ENCODE measurements at places on chromosomes 1 and 21. TPM values are rescaled to one million over a fixed set of nuclear protein-coding genes. Genes with fewer than 3 reads are reported as not detected.

POU3F1 gene
- total RNA-seq, result 0.10 TPM

INSRR gene
- total RNA-seq, result 0.12 TPM

KRTAP13-2 gene
- total RNA-seq, result not detected

KRTAP10-12 gene
- not detected for total RNA-seq

LCE1C gene
- total RNA-seq, result not detected

COL9A2 gene
- 2.5 TPM for total RNA-seq

ERI3 gene
- total RNA-seq, result 48.2 TPM

BEST4 gene
- total RNA-seq, result 1.8 TPM

DNA sequence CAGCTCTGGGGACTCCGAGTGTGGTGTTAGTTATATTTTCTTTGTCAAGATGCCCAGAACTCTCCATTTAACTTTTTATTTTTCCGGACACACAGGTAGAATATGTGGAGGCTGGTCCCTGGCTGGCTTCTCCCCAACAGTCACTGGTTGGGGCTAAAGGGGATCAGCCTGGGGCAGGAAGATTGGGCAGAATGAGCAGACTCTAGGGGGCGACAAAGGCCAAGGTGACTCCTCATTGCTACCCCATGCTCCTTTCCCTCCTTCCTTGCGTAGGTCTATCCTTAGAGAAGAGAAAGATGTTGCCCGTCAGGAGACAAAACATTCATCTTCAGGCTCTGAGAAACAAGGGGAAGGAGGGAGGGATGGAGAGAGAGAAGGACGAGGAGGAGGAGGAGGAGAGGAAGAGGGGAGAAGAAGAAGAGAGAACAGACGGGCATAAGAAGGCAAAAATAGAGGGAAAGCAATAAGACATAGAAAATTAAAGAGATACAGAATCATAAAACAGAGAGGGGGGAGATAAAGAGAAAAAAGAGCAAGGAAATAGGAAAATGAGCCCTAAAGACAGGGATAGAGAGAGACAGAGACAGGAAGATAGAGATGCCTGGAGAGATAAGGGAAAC, 89.9 kb downstream of the FOXD2 start:
- no peak overlapping the region for H3K27ac ChIP-seq
- no peaks in the 10 kb centered on the region for H3K4me1 ChIP-seq
- no peak for DNase-seq
- peaks cover 4% of the 10 kb centered on the region for H3K36me3 ChIP-seq
- peaks cover 62% of the 10 kb centered on the region for H3K27me3 ChIP-seq
- no peak overlapping the region for H3K4me3 ChIP-seq

GRCh38 chr21:14095056-14095455, 115.7 kb downstream of the LIPI start:
- no peak for DNase-seq
- H3K4me1 ChIP-seq, result no peaks in the 10 kb centered on the region
- H3K27me3 ChIP-seq, result no peaks in the 10 kb centered on the region
- no peak overlapping the region for H3K4me3 ChIP-seq

- H3K4me3 ChIP-seq, result no peak overlapping the region
- no peaks in the 10 kb centered on the region for H3K36me3 ChIP-seq
- H3K27me3 ChIP-seq, result peaks cover 18% of the 10 kb centered on the region
- H3K4me1 ChIP-seq, result peaks cover 9% of the 10 kb centered on the region
- H3K27ac ChIP-seq, result no peak overlapping the region
- no peak for DNase-seq
Observed at GRCh38 chr1:221664253-221664652, 77.6 kb downstream of the DUSP10 start.

DNA sequence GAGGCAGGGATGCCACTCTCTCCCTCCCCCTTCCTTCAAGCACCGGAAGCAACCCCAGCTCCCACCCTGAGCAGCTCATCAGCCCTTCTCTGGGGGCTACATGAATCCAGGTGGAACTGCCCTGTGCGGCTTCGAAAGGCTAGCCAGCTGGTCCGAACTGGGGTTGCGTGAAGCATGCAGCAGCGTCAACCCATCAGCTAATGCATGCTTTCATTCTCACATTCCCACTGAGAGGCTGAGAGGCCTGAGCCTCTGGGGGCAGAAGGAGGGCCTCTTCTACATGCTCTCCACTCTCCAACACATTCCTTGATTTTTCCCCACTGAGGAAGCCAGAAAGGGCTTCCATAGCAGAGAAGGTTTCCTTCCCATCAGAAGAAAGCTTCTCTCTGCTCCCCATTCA, 5.6 kb downstream of the RXRG start:
- H3K36me3 ChIP-seq, result no peaks in the 10 kb centered on the region
- H3K27ac ChIP-seq, result no peak overlapping the region
- H3K4me1 ChIP-seq, result peaks cover 1% of the 10 kb centered on the region

DNA sequence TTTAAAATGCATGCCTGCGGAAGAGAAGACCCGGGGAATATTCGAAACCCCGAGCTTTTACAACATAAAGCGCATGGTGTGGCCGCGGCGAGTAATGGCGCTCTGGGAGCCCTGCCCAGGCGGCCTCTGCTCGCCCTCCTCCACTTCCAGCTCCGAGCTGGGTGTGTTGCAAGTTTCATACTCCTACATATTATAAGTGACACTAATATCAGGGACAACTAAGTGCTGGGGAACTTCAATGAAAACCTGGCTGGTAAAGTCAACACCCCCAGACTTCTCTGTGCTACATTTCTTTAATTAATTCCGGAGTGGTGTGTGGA, 11.8 kb downstream of the SIM2 start:
- peak overlapping the region; percentile 7 for H3K4me3 ChIP-seq
- H3K27me3 ChIP-seq, result peaks cover 91% of the 10 kb centered on the region
- peaks cover 26% of the 10 kb centered on the region for H3K4me1 ChIP-seq
- H3K27ac ChIP-seq, result no peak overlapping the region
- no peaks in the 10 kb centered on the region for H3K36me3 ChIP-seq

GRCh38 chr1:107149946-107150345, 9.1 kb downstream of the NTNG1 start:
- H3K4me3 ChIP-seq, result no peak overlapping the region
- no peaks in the 10 kb centered on the region for H3K4me1 ChIP-seq
- H3K27me3 ChIP-seq, result peaks cover 37% of the 10 kb centered on the region
- H3K36me3 ChIP-seq, result no peaks in the 10 kb centered on the region
- no peak overlapping the region for H3K27ac ChIP-seq

DNA sequence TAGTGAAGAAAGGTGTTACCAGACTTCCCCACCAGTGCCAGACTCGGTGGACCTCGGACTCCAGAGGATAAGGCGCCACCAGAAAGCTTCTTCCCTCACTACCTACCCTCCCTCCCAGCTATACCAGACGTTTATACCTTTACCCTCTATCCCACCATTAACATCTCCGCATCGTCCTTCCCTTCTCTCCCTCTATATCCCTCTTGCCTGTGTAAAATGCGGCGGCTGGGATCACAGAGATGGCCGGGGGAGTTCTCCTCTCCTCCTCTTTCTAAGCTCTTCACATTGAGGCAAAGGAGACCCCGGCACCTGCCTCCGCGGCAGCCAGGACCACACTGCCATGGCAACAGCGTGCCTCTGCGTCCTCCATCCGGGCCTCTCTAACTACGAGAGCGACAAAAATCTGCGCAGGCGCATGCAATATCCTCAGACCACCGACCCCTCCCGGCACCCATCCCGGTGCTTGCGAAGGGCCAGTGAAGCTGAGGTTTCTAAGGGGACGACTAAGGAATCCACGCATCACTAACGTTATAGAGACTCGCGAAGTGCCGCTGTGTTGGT, at the start of gene CCDC181:
Gene CCDC181, minus strand, starts transcription at position 394 of the 561 bp plus-strand sequence. CDS start 2,547 bp downstream, outside the sequence.
- H3K4me3 ChIP-seq, result peak within 1 kb of the TSS; percentile 95
- H3K36me3 ChIP-seq, result peaks cover 1% of the 10 kb centered on the region
- H3K27me3 ChIP-seq, result peaks cover 67% of the 10 kb centered on the region
- DNase-seq, result peak; percentile 69

DNA sequence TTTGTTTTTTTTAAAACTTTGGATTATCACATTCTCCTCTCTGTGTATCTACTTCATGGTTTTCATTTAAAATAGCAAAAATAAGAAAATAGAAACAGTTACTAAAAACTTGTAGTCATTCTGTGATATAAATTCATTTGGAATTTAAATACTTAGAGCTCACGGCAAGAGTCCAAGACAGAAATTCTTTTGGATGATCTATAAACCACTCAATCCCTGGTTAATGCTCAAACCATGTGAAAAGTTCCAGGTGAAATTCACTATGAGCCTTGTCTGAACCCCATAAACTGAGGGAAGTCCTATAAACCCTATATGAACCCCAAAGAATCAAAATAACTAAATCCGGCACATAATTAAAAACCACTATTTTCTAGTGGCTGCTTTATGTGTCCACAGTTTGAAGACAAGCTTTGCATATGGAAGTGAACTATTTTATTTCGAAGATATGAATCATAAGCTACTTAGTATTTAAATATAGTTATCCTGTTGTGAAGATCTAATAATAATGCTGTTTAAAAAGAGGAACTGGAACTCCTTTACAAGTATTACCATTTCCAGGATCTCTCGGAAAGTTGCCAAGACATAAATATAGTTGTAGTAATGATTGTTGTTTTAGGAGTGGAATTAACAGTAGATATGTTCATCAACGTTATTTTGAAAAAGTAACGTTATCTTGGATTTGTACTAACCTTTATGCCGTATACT, 163.5 kb downstream of the NFIA start:
- H3K4me3 ChIP-seq, result no peak overlapping the region
- H3K4me1 ChIP-seq, result peaks cover 3% of the 10 kb centered on the region
- no peak overlapping the region for H3K27ac ChIP-seq
- H3K36me3 ChIP-seq, result no peaks in the 10 kb centered on the region
- peaks cover 2% of the 10 kb centered on the region for H3K27me3 ChIP-seq
- DNase-seq, result no peak

DNA sequence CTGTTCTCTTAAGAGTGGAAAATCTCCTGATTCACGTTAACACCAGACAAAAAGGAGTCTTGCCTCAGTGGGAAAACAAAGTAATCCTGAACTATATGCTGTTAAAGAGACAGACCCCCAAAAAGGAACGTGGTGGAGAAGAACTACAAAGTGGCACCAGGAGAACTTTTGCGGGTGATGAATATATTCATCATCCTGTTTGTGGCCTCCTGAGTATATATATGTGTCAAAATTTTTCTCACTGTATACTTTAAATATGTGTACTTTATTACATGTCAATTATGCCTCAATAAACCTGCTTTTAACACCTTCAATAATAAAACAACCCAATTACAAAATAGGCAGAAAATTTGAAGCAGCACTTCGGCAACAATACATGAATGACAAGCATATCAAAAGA, 31.1 kb downstream of the ZNF644 start:
- no peak overlapping the region for H3K27ac ChIP-seq
- H3K4me1 ChIP-seq, result peaks cover 52% of the 10 kb centered on the region
- H3K4me3 ChIP-seq, result no peak overlapping the region
- H3K36me3 ChIP-seq, result peaks cover 83% of the 10 kb centered on the region
- no peaks in the 10 kb centered on the region for H3K27me3 ChIP-seq

DNA sequence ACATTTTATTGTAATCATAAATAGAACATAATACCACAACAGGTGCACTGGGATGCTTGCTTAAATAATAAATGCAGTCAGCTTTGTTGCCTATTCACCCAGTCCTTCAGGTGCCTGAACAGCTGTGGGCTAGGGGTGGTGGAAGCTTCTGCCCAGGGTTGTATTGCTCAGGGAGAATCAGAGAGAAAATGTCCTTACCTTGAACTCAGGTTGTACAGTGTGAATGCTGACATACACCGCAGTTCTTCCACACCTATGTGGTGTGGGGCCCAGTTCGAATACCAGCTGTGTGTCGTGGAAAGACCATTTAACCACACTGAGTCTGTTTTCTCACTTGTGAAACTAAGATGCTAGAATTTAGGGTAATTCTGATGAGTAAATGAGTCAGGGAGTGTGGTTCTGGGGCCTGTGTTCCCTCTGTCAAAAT, 115.7 kb upstream of the ATP1A1 start:
- DNase-seq, result peak; percentile 57
- H3K4me3 ChIP-seq, result no peak overlapping the region
- H3K27me3 ChIP-seq, result no peaks in the 10 kb centered on the region
- H3K27ac ChIP-seq, result peak overlapping the region; percentile 71
- H3K36me3 ChIP-seq, result peaks cover 2% of the 10 kb centered on the region

DNA sequence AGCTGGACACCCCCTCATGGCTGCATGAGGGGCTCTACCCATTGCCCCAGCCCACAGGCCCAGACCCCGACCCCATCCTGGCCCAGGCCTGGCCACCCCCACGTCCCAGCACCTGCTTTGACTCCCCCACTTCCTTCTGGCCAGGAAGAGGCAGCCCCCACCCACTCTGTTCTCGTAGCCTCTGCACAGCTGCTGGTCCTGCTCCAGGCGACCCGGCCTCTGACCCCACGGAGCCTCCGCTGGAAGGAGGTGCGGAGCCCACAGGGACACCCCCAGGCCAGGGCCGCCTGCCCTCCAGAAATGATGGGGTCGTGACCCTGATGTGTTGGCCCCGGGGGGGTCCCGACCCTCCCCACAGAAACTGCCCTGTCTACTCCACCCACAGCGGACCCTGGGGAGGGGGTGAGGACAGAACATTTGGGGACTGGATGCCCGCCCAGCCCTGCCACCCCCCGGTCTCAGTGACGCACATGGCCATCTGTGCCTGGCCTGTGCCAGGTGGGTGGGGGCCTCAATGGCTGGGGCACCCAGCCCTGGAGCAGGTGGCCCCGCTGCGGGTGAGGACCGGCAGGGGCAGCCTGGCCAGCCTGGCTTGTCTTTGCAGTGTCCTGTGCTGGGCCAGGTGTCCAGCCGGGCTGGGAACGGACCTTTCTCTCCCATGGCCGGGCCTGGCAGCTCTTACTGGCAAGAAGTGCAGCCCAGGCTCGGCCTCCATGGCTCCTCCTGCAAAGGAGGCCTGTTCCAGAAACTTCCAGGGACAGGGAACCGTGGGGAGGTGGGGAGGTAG, 78.6 kb downstream of the MORN1 start:
- H3K27me3 ChIP-seq, result no peaks in the 10 kb centered on the region
- H3K4me1 ChIP-seq, result peaks cover 6% of the 10 kb centered on the region
- H3K27ac ChIP-seq, result no peak overlapping the region
- H3K36me3 ChIP-seq, result peaks cover 3% of the 10 kb centered on the region

DNA sequence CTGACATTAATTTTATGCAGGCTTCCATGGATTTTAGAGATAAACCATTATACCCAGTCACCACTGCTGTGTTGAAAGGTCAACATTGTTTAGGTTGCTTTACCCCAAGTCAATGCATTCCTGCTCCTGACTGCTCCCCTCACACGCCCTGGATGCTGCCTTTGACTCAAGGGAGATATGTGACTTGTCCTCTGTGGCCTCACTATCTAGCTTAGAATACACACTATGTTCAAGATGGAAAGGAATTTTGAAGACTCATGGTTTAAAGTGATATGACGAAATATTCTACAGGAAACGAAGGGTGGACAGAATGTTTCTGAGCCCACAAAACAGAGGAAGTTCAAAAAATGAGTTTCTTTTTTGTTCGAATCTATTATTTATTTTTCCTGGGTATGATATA, 170.4 kb upstream of the NR5A2 start:
- H3K4me3 ChIP-seq, result no peak overlapping the region
- no peak overlapping the region for H3K27ac ChIP-seq
- DNase-seq, result no peak
